ENCODE measurements at places on chromosomes 6 and 20. TPM values are rescaled to one million over a fixed set of nuclear protein-coding genes. Genes with fewer than 3 reads are reported as not detected.

- no peak overlapping the region for H3K27ac ChIP-seq
- H3K36me3 ChIP-seq = no peaks in the 10 kb centered on the region
- H3K27me3 ChIP-seq = no peaks in the 10 kb centered on the region
- H3K4me1 ChIP-seq = no peaks in the 10 kb centered on the region
- H3K4me3 ChIP-seq = no peak overlapping the region
Observed at GRCh38 chr6:52749556-52750152, 13.6 kb downstream of the GSTA2 start.

DNA sequence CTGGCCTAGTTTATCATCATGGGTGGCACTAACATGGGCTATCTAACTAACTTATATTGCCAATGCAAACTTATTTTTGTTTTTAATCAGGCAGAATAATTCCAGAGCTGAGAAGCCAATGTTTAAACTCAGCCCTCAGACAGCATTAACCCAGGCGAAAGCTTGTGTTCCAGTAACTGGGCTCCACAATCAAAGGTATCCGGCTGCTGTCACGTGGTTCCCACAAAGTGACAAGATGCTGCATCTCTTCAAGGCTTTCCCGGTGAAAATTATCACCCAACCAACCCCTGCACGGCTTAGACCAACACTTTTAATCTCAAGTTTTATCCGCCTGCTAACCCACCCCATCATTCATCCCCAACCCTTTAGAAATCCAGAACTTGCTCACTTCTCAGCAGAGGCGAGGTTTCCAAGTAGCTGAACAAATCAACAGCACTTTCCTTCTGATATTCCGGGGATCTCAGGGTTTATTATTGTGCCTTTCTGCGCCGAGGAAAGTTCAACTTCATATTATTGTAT lies 885 bp downstream of the MTCL3 start:
- DNase-seq = no peak
- H3K27ac ChIP-seq = no peak overlapping the region
- no peak overlapping the region for H3K4me3 ChIP-seq

- peak; percentile 58 for DNase-seq
- H3K27me3 ChIP-seq = no peaks in the 10 kb centered on the region
- peak overlapping the region; percentile 48 for H3K4me3 ChIP-seq
- H3K27ac ChIP-seq = peak overlapping the region; percentile 90
Observed at GRCh38 chr6:73471686-73472290, 10.3 kb downstream of the MTO1 start.

DNA sequence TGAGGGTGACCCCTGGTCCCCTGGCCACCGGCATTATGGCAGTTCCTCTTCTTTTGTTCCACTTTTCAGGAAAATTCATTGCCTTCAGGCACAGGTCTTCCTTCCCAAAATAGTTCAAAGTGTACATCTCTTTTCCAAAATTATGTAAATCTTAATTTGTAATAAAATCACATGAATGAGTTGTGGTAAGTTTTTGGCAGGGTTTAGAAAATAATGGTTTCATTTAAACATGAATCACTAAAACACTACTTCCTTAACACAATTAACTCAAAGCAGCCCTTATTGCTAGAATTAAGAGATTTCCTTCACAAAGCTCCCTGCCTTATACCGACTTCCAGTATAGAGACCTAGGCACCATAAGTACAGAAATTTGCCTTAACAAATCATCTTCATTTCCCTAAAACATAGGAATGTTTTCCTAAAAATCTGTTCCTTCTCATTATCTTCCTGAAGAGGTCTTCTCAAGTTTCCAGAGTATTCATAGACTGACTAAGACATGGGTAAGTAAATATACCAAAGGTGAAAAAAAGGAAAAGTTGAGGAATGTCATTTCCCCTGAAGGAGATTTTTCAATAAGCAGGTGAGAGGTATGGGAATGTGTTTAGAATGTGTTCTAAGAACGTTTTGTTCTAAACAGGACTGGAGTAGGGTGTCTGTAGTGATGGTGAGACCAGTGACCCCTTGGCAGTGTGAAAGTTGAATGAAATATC lies 148.2 kb upstream of the CITED2 start:
- DNase-seq = no peak
- H3K4me1 ChIP-seq = no peaks in the 10 kb centered on the region
- no peaks in the 10 kb centered on the region for H3K27me3 ChIP-seq
- H3K27ac ChIP-seq = no peak overlapping the region
- H3K4me3 ChIP-seq = no peak overlapping the region
- H3K36me3 ChIP-seq = no peaks in the 10 kb centered on the region

- H3K36me3 ChIP-seq = no peaks in the 10 kb centered on the region
- H3K27ac ChIP-seq = no peak overlapping the region
- no peaks in the 10 kb centered on the region for H3K27me3 ChIP-seq
- no peak overlapping the region for H3K4me3 ChIP-seq
Observed at GRCh38 chr6:7585287-7585930, 4.6 kb upstream of the SNRNP48 start.

DNA sequence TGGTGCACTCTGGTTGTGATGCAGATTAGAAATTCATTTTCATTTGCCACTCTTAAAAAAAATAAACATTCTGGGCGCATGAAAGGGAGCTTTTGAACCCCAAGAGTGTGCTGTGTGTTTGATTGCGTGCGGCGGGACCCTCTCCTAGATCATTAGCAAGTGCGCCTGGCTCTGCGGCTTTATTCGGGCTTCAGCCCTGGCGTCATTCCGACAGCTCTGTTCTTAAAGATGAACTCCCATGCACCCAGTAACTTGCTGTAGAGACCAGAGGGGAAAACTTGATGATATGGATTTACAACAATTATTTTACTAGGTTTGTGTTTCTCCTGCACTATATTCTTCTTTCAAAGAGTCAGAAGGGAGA lies 48.9 kb upstream of the ARMC2 start:
- no peak overlapping the region for H3K27ac ChIP-seq
- no peak overlapping the region for H3K4me3 ChIP-seq
- no peaks in the 10 kb centered on the region for H3K4me1 ChIP-seq
- DNase-seq = no peak
- H3K27me3 ChIP-seq = 0 out of 2 replicates have a peak, but pooled peaks cover 7% of the 10 kb centered on the region

GRCh38 chr20:49705358-49705757 lies 8.3 kb downstream of the B4GALT5 start:
- H3K27ac ChIP-seq = peak overlapping the region; percentile 67
- H3K27me3 ChIP-seq = no peaks in the 10 kb centered on the region
- peaks cover 27% of the 10 kb centered on the region for H3K4me1 ChIP-seq
- no peaks in the 10 kb centered on the region for H3K36me3 ChIP-seq
- DNase-seq = peak; percentile 74
- peak overlapping the region; percentile 19 for H3K4me3 ChIP-seq

DNA sequence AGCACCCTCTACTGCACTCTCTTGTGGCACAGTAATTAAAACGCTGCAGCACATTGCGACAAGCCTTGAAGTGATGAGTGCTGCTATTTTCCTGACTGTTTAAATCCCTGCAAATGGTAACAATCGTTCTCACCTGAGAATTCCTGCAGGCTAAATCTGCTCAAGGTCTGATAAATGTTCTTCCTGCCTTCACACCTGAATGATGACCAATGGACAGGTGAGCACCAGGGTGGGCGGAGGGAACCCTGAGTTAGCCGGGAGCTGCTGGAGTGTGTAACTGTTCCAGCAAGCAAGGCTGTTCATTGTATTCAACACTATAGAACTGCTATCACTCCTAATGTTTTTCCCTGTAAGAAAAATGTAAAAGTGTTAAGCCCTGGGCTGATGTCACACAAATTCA lies 4.0 kb downstream of the DACT2 start:
- no peak overlapping the region for H3K4me3 ChIP-seq
- no peaks in the 10 kb centered on the region for H3K4me1 ChIP-seq
- no peak overlapping the region for H3K27ac ChIP-seq
- DNase-seq = no peak
- no peaks in the 10 kb centered on the region for H3K27me3 ChIP-seq

GRCh38 chr6:155003476-155003875 lies 8.4 kb downstream of the TIAM2 start:
- no peak overlapping the region for H3K27ac ChIP-seq
- H3K4me3 ChIP-seq = no peak overlapping the region
- no peaks in the 10 kb centered on the region for H3K27me3 ChIP-seq
- no peaks in the 10 kb centered on the region for H3K36me3 ChIP-seq

- no peaks in the 10 kb centered on the region for H3K36me3 ChIP-seq
- H3K27ac ChIP-seq = no peak overlapping the region
- no peak overlapping the region for H3K4me3 ChIP-seq
- no peak for DNase-seq
Observed at GRCh38 chr6:54445207-54445606, 137.0 kb downstream of the TINAG start.

- no peak overlapping the region for H3K4me3 ChIP-seq
- no peak for DNase-seq
- H3K27ac ChIP-seq = no peak overlapping the region
- H3K4me1 ChIP-seq = no peaks in the 10 kb centered on the region
Observed at GRCh38 chr20:61988665-61989064, 77.0 kb downstream of the TAF4 start.

DNA sequence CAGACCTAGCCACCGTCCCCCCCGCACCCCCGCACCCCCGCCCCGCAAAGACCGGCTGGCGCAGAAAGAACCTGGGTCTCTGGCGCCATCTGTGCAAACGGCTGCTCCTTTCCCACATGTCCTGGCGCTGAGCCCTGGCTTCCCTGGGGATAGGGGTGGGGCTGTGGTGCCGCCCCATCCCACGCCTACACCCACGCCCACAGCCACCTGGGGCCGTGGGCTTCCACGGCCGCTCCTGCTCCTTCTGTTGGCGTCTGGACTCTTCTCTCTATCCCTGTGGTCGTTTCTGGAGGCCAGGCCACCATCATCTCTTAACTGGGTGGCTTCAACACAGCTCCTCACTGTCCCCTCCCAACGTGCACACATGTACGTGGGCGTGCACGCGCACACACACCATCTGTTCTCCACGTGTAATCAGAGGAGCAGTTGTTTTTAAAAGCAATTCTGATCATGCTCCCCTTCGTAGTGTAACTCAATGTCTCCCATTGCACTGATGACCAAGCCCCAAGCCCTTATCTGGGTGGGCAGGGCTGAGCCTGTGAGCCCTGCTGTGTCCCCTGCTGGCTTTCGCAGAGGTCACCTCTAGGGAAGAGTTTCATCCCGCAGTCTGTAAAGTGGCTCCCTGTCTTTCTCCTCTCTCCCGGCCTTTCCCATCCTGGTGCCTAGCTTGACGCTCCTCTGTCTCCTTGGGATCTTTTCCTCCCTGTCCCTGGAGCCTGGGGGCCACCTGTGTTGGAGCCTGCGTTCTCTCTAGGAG lies 31.9 kb upstream of the FAM83D start:
- H3K36me3 ChIP-seq = peaks cover 38% of the 10 kb centered on the region
- H3K4me1 ChIP-seq = peaks cover 50% of the 10 kb centered on the region
- H3K27me3 ChIP-seq = no peaks in the 10 kb centered on the region
- H3K27ac ChIP-seq = 0 out of 2 replicates have a peak overlapping the region, but pooled peaks have one; percentile 11
- H3K4me3 ChIP-seq = no peak overlapping the region
- DNase-seq = no peak

- peaks cover 17% of the 10 kb centered on the region for H3K4me1 ChIP-seq
- H3K27ac ChIP-seq = no peak overlapping the region
- no peaks in the 10 kb centered on the region for H3K27me3 ChIP-seq
Observed at GRCh38 chr20:63972312-63973159, 2.8 kb upstream of the ZNF512B start.

DNA sequence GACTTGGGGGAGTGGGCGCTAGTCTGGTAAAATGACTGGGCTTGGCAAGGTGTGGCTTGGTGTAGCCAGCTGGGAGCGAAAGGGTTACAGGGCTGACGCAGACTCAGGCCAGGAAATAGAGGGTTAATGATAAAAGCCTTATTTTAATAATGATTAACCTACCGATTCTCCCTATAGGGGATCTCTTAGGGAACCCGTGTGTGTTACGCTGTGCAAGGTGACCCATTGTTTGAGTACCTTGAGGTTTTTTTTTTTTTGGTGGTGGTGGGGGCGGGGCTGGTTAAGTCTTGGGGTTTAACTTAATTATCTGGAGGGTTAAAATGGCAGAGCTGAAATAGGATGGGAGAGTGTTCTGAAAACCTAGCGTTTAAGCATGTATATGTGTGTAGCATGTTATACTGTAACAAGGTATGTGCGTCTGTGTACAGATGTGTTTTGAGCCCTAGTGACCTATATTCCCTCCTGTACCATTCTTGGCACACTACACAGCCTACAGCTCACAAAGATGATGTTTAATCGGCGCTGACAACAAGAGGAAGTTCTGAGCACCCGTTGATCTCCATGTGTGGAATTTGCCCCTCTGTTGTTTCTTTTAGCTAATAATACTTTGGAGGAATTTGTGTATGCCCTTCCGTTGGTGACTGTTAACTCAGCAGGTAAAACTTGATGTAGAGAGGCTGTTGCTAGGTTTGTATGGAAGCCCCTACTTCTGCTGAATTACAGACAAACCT lies 1.3 kb downstream of the CARMIL1 start:
- H3K27ac ChIP-seq = no peak overlapping the region
- DNase-seq = no peak
- H3K4me3 ChIP-seq = peak overlapping the region; percentile 92
- H3K4me1 ChIP-seq = 0 out of 2 replicates have a peak, but pooled peaks cover 5% of the 10 kb centered on the region

- H3K4me1 ChIP-seq = peaks cover 44% of the 10 kb centered on the region
- no peaks in the 10 kb centered on the region for H3K36me3 ChIP-seq
- DNase-seq = peak; percentile 62
- peak overlapping the region; percentile 63 for H3K27ac ChIP-seq
- H3K4me3 ChIP-seq = 0 out of 2 replicates have a peak overlapping the region, but pooled peaks have one; percentile 2
Observed at GRCh38 chr6:106114492-106114891, 28.4 kb downstream of the PRDM1 start.

DNA sequence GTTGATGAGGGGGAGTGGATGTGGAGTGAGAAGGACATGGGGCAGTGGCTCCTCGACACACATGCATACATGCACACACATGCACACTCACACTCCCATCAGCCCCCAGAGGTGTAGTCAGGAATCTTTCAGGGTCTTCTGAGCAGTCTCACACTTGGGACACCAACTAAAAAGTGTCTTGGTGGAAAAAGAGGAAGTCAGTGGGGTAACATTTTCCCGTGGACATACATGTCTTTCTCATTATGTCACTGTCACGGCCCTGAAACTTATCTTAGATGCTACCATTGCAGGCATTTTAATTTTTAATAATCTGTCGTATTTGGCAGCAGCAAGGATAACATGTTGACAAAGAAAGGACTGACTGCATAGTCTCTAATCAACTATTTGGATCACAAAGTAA lies 261.1 kb downstream of the ADGRG6 start:
- no peaks in the 10 kb centered on the region for H3K4me1 ChIP-seq
- no peak overlapping the region for H3K27ac ChIP-seq
- no peak overlapping the region for H3K4me3 ChIP-seq
- H3K27me3 ChIP-seq = no peaks in the 10 kb centered on the region

- H3K4me3 ChIP-seq = no peak overlapping the region
- no peaks in the 10 kb centered on the region for H3K4me1 ChIP-seq
- no peak for DNase-seq
- no peaks in the 10 kb centered on the region for H3K27me3 ChIP-seq
- no peaks in the 10 kb centered on the region for H3K36me3 ChIP-seq
Observed at GRCh38 chr6:53906103-53906502, 111.3 kb downstream of the LRRC1 start.

The MEI4 gene
- not detected for total RNA-seq

The SAMD10 gene
- 42.7 TPM for total RNA-seq

The ARMC12 gene
- total RNA-seq = 1.0 TPM

The KCNK15 gene
- not detected for total RNA-seq

The RAET1G gene
- total RNA-seq = not detected

The FILIP1 gene
- 0.54 TPM for total RNA-seq

The C20orf202 gene
- total RNA-seq = not detected

The ASIP gene
- total RNA-seq = not detected

The TCP11 gene
- total RNA-seq = not detected

The RIMS1 gene
- 0.58 TPM for total RNA-seq

The CCM2L gene
- total RNA-seq = not detected

The PHF1 gene
- total RNA-seq = 14.5 TPM

The CASS4 gene
- total RNA-seq = 0.21 TPM
